ENCODE measurements at places on chromosomes 4 and X. TPM values are rescaled to one million over a fixed set of nuclear protein-coding genes. Genes with fewer than 3 reads are reported as not detected.

GRCh38 chr4:88022289-88022688 lies 14.9 kb downstream of the PKD2 start:
- no peak for DNase-seq

- no peak for DNase-seq
Observed at GRCh38 chr4:101294597-101294996, 52.7 kb downstream of the PPP3CA start.

- DNase-seq = no peak
Observed at GRCh38 chr4:7944599-7945220, 5.0 kb upstream of the AFAP1 start.

DNA sequence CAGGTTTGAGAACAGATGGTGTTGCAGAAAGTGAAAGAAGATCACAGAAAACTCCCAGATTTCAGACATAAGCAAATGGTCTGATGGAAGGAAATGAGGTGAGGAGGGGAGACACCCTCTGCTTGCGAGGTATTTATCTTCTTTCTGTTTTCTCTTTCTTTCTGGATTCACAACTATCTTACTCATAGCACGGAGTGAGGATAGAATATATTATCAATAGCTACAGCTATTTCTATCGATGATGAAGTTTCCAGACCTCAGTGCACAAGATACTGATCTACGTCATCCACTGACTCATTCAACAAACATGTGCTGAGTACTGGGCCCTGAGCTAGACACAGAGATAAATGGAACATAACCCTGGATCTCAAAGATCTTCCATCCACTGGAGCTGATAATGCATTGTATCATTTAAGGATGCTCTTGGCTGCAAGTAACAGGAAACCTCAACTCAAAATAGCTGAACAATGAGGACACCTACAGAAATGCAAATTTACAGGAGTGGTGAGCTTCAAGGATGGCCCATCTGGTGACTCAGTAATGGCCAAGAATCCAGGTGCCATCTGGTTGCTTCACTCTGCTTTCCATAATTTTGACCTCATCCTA lies 21.2 kb downstream of the SLC2A9 start:
- no peak for DNase-seq

Gene CXXC4
- polyA plus RNA-seq = 12.6 TPM
